ENCODE measurements at places on chromosomes 1 and 21. TPM values are rescaled to one million over a fixed set of nuclear protein-coding genes. Genes with fewer than 3 reads are reported as not detected.

GUCA2B gene
- total RNA-seq: not detected

CHRNB2 gene
- total RNA-seq: 0.46 TPM

- H3K27ac ChIP-seq: peak overlapping the region; percentile 7
- no peaks in the 10 kb centered on the region for H3K27me3 ChIP-seq
- H3K4me3 ChIP-seq: no peak overlapping the region
- H3K36me3 ChIP-seq: no peaks in the 10 kb centered on the region
- peaks cover 25% of the 10 kb centered on the region for H3K4me1 ChIP-seq
These were observed 14.0 kb downstream of the NRIP1 start for GRCh38 chr21:15050568-15051377.

HTR6 gene
- total RNA-seq: not detected

- H3K4me3 ChIP-seq: no peak overlapping the region
- H3K27me3 ChIP-seq: peaks cover 4% of the 10 kb centered on the region
- H3K27ac ChIP-seq: no peak overlapping the region
- DNase-seq: no peak
- no peaks in the 10 kb centered on the region for H3K4me1 ChIP-seq
- H3K36me3 ChIP-seq: no peaks in the 10 kb centered on the region
These were observed 147.5 kb downstream of the TRABD2B start for GRCh38 chr1:47849591-47850261.

- H3K36me3 ChIP-seq: peaks cover 28% of the 10 kb centered on the region
- no peaks in the 10 kb centered on the region for H3K27me3 ChIP-seq
- H3K27ac ChIP-seq: no peak overlapping the region
- no peak overlapping the region for H3K4me3 ChIP-seq
- H3K4me1 ChIP-seq: no peaks in the 10 kb centered on the region
These were observed 7.5 kb downstream of the TMEM59 start for GRCh38 chr1:54045496-54045895.

RHD gene
- total RNA-seq: not detected

DNA sequence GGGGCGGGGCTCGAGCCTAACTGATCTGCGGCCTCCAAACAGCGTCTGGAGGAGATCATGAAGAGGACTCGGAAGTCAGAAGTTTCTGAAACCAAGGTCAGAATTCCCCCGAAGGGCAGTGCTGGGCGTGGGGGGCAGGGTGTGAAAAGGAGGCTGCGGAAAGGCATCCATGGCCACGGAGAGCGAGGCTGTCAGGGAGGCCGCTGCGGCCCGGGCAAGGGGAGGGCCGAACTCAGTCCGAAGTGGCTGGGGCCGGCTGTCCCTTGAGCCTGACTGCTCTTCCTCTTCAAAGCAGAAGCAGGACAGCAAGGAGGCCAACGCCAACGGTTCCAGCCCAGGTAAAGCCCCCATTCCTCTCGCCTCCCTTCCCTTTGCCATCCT, 23.2 kb downstream of the MAP7D1 start:
- no peak overlapping the region for H3K4me3 ChIP-seq
- peak overlapping the region; percentile 64 for H3K27ac ChIP-seq
- H3K36me3 ChIP-seq: peaks cover 44% of the 10 kb centered on the region
- H3K4me1 ChIP-seq: peaks cover 34% of the 10 kb centered on the region
- DNase-seq: no peak
- no peaks in the 10 kb centered on the region for H3K27me3 ChIP-seq

DNA sequence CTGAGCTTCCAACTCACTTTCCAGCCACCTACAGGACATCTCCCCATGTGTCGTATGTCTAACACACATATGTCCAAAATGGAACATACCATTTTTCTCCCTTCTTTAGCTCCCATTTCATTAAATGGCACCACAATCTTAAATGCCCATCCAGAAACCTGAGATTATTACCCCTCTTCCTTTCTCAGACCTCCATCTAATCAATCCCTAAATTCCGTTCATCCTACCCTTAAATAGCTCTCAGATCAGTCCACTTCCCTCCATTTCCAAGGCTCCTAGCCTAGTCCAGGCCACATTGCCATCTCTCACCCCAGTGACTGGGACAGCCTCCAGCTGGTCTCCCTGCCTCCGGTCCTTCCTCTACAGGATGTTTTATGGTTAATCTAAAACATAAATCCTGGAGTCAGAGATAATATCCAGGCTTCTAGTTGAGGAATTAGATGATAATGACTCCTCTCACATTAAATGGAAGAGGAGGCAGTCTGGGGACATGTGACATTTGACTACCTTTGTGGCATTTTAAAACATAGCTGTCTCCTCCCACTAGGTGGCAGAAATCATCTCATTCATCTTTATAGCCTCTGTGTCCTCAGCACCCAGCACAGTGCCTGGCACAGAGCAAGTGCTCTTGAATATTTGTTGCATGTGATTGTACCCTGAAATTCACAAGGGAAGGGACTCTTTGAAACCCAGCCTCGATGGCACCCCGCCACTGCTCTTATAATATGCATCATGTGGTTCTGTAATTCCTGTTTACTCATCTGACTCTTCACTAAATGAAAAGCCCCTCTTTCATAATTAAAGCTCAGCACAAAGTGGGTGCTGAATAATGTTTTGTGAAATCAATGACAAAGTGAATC, 102.3 kb downstream of the TMEM53 start:
- no peaks in the 10 kb centered on the region for H3K27me3 ChIP-seq
- no peaks in the 10 kb centered on the region for H3K36me3 ChIP-seq
- no peak for DNase-seq

F3 gene
- total RNA-seq: 1.6 TPM

Data from cardiac muscle cell (in vitro differentiated cells and primary cell).